Left renal cortex interstitium (tissue), 4 donors: ENCODE measurements at places on chromosomes 12 and 14. TPM values are rescaled to one million over a fixed set of nuclear protein-coding genes. Genes with fewer than 3 reads are reported as not detected.

KCNK13 gene
- 0.16 TPM for polyA plus RNA-seq

TSPAN8 gene
- polyA plus RNA-seq = 27.4 TPM

INSM2 gene
- polyA plus RNA-seq = not detected

EMP1 gene
- 112 TPM for polyA plus RNA-seq

CDKN1B gene
- 73.9 TPM for polyA plus RNA-seq

PTCSC3 gene
- 0.32 TPM for polyA plus RNA-seq

CCND2 gene
- 65.4 TPM for polyA plus RNA-seq

SLC2A3 gene
- 12.3 TPM for polyA plus RNA-seq

ARHGEF40 gene
- polyA plus RNA-seq = 78.8 TPM

TCL1B gene
- polyA plus RNA-seq = 0.58 TPM

HPD gene
- polyA plus RNA-seq = 1.8 TPM

OR4E2 gene
- polyA plus RNA-seq = not detected

TMTC1 gene
- 26.7 TPM for polyA plus RNA-seq

PTPRB gene
- 18.1 TPM for polyA plus RNA-seq

TAS2R20 gene
- polyA plus RNA-seq = 4.1 TPM

OAS2 gene
- polyA plus RNA-seq = 7.6 TPM

KRT80 gene
- 1.0 TPM for polyA plus RNA-seq
